Activated naive CD4-positive, alpha-beta T cell treated with anti-CD3 and anti-CD28 coated beads, Interleukin-2, amount 50 U/mL, for 16 hours (primary cell): ENCODE measurements at places on chromosomes 2 and 18.

GRCh38 chr2:201470821-201471731 lies 19.5 kb downstream of the STRADB start:
- no peak for DNase-seq

DNA sequence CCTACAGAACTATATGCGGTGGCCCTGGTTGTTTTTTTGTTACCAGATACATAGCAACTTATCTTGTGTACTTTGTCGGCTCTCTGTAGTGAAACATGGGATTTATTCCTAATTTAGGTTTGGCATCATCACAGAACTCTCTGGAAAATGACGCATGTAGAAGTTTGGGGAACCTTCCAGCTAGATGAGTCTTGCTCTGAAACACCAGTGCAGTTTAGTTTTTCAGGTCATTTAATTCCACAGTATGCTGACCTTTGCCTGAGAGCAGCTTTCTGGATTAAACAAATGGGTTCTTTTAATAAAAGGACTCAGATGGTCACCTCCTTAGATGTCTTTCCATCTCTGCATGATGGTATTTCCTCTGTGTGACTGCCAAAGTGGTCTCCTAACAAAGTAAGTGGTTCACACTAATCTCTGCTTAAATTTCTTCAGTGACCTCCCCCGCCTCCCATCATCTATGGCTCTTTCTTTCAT lies 39.9 kb downstream of the MYO3B start:
- no peak for DNase-seq

DNA sequence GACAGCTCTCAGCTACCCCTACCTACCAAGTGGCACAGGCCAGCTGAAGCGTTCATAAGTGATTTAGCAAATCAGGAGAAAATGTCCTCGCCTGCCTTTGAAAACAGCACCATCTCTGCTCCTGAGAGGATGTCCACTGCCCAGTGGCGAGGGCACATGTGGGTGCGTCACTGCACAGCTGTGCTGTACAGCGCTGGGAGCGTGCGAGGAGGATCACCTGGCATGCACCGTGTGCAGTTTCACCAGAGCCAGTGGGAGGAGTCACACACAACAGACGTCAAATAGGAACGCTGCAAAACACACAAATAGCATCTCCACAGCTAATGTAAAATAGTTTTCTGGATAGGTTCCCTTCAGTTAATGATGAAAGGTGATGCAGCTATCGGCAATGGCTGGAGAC lies 154.1 kb downstream of the HDAC4 start:
- no peak for DNase-seq

DNA sequence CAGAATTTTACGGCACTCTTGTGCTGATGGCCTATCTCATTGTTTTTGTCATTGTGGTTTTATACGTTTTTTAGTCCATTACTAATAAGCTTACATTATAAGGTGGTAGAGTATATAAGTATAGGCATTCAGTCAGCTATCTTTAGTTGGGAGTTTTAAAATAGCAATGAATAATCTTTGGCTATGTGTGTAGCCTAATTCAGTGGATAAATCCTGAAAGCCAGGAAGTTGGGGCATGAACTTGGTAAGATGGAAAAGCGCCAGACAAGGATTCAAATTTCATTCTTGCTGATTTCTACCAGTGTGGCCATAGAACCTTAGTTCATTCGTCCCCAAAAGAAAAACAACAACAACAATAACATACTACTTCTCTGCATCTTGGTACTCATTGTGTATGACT lies 31.2 kb downstream of the EPC2 start:
- DNase-seq, result no peak

- no peak for DNase-seq
These were observed 44.0 kb upstream of the DSG1 start for GRCh38 chr18:31273812-31274527.

DNA sequence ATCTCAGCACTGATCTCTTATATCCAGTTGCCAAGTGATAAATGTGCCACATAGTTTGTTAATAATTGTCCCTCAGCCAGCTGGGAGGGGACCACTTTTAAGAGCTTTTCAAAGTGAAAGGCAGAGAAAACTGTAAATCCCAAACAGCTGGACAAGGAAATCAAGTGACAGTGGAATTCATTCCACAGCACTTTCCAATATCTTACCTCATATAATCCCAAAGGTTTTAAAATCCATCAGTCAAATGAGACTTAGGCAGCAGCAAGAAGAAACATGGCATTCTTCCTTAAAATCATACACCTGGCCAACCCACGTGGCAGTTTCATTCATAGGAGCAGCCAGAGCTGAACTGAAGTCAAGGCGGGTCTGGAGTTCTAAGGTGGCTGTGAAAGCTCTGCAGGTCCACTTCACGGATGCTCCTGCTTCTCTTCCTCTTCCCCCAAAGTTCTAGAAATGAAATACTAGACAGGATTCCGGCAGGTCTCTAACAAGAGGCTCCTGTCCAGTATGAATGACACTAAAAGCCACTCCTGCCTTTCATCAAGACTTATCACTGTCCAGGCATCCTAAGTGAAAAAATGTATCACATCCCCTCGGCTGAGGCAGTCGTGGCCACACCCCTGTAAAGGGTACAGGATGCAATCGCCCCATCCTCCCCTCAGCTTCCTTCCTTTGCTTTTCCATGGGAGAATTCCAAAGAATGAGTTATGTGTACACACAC lies 190.4 kb upstream of the STK17B start:
- no peak for DNase-seq

DNA sequence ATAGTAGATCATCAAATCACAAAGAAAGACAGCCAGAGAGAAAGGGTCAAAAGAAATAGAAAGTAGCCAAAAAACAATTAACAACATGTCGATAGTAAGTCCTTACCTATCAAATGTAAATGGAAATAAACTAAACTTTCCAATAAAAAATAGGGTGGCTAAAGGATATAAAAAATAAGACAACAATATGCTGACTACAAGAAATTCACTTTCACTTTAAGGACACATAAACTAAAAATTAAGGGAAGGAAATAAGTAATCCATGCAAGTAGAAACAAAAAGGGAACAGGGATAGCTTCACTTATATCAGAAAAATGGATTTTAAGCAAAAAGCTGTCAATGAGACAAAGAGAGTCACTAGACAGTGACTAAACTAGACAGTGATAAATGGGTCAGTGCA lies 903.9 kb upstream of the ZEB2 start:
- DNase-seq, result no peak

- DNase-seq, result no peak
These were observed 97.1 kb downstream of the ITGA4 start for GRCh38 chr2:181554061-181554830.

DNA sequence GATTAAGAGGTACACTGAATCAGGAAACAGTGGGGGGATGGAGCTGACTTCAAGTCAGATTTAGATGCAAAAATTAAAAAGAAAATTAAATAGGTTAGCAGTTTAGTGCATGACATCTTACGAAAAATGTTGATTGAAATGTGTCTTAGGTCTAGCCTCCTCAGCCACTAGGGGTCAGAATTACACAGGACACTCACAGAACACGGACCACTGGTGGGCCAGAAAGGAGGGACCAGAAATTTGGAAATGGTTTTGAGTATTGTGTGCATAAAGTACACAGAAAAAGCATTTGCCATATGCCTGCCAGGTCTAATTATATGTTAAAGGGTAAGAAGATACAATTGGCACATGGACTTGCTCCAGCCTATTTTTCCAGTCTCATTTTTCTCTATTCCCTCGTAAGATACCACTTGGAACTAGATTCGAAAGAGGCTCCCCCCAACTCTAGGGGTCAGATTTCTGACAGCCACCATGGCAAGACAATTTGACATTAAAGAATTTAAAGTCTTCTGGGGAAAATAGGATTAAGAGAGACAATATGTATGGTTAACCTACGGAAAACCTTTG lies 550.2 kb upstream of the SETBP1 start:
- DNase-seq, result no peak

- no peak for DNase-seq
These were observed 501.2 kb upstream of the SMIM21 start for GRCh38 chr18:75928706-75929105.

- no peak for DNase-seq
These were observed 102.4 kb downstream of the LDLRAD4 start for GRCh38 chr18:13320891-13321425.

DNA sequence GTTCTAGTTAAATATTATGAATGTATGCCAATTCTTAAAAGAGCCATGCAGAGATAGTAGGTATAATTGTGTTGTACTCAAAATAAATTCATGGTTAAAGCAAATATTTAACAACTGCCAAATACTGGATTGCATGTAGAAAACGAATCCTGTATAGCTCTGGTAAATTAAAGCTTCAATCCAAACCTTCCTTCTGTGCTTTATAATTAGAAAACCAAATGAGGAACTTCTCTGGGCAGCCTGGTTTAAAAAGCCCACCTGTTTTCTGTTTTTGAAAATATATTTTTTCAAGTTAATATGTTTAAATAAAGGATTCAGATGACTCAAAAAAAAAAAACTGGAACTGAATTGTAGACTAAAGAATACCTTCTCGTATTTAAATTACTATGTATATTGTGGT lies 48.3 kb upstream of the ITGA4 start:
- DNase-seq, result no peak

- DNase-seq, result no peak
These were observed 251.2 kb downstream of the SATB2 start for GRCh38 chr2:199206536-199206935.

GRCh38 chr2:199216253-199216652 lies 241.5 kb downstream of the SATB2 start:
- no peak for DNase-seq

GRCh38 chr2:171578127-171578803 lies 56.0 kb downstream of the CYBRD1 start:
- no peak for DNase-seq

GRCh38 chr2:233807215-233807865 lies 29.2 kb downstream of the MROH2A start:
- DNase-seq, result no peak

GRCh38 chr18:37568671-37569070 lies 3.1 kb upstream of the CELF4 start:
- no peak for DNase-seq

DNA sequence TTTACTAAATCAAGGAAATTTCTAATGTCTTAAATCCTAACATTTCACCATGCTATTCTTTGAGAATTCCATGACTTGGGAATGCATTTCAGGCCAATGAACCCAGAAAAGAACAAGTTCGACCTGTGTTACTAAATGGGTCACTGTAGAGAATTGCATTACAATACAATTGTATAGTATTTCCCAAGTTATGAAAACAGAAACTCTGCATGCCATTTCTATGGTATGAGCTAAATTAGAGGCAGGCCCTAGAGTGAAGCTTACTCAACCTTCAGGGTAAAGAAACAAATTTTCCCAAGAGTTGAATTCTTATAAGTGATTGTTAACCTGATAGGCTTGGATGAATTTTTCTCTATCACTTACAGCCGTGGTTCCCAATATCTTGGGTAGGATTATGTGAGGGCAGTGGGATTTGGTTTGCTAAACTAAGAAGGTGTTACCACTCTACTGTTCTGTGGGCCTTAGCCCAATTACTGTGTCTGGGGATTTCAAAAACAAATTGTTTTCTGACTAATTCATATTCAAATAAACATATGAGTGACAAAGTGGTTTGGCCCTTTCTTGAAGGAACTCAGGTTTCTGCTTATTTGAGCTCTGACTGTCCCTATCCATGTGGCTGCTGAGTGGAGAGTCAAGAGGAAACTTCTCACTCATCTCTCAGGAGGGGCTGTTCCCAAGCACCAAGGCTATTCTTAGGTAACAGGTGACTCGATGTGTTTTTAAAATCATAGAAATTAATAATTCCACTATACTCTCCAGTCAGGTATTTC lies 11.2 kb upstream of the SERPINB7 start:
- no peak for DNase-seq

GRCh38 chr18:80190311-80190710 lies 57.0 kb downstream of the PARD6G start:
- DNase-seq, result no peak

DNA sequence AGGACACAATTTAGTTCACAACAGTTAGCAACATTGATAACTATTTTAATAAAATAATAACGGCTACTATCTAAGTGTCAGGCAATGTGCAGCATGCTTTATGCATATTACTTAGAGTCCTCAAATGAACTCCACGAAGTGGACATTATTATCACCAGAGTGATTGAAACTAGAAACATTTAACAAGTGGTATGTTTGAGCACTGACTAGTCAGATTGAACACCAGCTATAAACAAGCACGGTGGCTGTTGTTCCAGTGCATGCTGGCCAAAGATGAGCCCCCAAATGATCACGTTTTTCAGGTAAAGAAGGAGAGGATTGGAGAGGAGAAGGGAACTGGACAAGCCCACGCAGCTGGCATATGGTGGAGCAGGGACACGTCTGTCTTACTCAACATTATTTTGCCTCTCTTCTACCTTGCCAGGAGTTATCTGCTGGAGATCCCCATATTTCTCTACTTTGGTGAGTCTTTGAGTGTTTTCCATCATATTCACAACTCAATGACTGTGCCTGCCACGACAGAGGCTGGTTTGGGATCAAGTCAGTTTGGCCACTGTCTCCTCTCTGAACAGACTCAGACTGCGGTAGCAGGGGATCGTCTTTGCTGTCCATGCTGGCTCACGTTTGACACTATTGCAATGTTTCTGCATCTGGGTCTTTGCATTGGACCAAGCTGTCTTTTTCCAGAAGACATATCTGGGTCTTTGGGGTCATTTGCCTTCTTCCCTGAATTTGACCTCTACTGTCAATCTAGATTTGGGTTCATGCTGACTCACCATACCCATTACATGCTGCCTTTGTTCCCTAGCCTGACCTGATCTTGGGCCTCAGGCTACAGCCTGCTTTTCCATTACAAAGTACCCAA lies 66.0 kb upstream of the ACSL3 start:
- DNase-seq, result no peak

GRCh38 chr18:3870914-3871313 lies 420.9 kb downstream of the TGIF1 start:
- DNase-seq, result no peak

DNA sequence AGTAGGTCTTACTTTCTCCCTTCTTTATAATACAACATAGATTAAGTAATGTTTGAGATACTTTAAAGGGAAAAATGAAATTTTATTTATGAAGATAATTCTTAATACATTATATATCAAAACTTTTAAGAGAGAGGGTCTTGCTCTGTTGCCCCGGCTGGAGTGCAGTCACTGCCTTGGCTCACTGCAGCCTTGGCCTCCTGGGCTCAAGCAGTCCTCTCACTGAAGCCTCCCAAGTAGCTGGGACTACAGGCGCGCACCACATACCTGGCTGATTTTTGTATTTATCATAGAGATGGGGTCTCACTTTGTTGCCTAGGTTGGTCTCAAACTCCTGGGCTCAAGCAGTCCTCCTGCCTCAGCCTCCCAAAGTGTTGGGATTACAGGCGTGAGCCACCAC lies 94.8 kb downstream of the COX7A2L start:
- no peak for DNase-seq

GRCh38 chr2:174827371-174828369 lies 63.4 kb upstream of the CHRNA1 start:
- no peak for DNase-seq

GRCh38 chr2:121033461-121033996 lies 251.5 kb downstream of the TFCP2L1 start:
- DNase-seq, result no peak

GRCh38 chr18:74399091-74399887 lies 57.8 kb downstream of the DIPK1C start:
- no peak for DNase-seq

DNA sequence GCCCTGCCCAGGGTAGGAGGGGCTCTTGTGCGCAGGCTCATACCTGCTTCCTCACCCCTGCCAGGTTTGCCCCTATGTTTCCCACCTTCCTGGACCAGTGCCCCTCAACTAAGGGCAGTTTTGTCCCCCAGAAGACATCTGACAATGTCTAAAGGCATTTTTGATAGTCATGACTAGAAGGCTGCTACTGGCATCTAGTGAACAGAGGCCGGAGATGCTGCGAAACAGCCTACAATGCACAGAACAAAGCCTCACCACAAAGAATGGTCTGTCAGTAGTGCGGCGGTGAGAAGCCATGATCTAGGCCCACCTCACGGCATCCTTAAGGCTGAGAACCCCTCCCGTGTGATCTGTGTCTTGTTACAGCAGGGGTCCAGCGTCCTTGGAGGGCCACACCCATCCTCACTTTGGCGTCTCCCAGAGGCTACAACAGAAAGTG lies 96.0 kb downstream of the TMEM17 start:
- no peak for DNase-seq
